ELR (cell line): ENCODE measurements at places on chromosomes 3 and 15.

GRCh38 chr15:96171853-96172296 lies 158.6 kb upstream of the NR2F2 start:
- DNase-seq, result no peak

DNA sequence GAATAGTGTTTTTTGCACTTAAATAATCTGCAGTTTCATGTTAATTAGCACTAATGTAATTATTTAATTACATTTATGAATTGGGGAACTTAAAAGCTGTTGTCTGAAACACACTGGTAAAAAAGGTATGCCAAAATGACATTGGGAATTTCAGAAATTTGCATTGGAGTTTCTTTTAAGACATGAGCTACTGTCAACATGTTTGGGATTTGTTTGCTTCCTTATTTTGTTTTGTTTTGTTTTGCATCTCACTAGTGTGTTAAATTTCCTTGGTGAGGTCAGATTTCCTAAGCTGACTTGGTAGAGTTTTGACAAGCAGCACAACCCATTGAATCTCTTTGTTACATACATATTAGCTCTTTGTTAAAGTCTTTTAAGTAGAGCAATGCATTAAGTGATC lies 119.4 kb downstream of the IQCH start:
- no peak for DNase-seq

- DNase-seq, result no peak
These were observed 106.9 kb downstream of the RFTN1 start for GRCh38 chr3:16406579-16406978.

GRCh38 chr15:90641581-90642463 lies 75.3 kb upstream of the BLM start:
- no peak for DNase-seq

DNA sequence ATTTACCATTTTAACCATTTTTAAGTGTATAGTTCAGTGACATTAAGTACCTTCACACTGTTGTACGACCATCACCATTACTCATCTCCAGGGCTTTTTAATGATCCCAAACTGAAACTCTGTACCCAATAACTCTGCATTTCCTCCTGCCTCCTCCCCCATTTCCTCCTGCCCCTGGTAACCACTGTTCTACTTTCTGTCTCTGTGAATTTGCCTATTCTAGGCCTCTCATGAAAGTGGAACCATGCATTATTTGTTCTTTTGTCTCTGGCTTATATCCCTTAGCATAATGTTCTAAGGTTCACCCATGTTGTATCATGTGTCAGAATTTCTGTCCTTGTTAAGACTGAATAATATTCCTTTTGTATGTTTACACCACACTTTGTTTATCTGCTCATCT lies 154.2 kb downstream of the MECOM start:
- no peak for DNase-seq

- DNase-seq, result peak; percentile 56
These were observed 174.3 kb upstream of the ZBTB20 start for GRCh38 chr3:115321400-115321805.

GRCh38 chr15:43625106-43625505 lies 6.5 kb upstream of the STRC start:
- no peak for DNase-seq

DNA sequence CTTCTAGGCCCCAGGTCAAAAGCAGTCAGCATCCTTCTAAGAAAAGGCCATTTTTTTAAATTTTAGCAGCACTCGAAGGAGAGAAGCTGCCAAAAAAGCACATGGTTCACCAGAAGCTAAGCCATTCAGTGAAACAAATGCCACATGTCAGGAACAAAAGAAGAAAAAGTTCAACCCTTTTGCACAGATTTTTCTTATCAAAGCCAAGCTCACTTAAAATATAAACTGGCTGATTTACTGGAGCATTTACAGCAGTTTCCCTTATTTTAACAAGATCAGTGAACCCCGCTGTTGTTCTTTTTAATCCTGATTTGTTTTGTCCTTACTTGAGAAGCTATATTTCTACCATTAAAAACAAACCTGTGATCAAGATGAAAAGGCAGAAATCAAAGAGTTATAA lies 46.5 kb upstream of the SYNPR start:
- DNase-seq, result no peak
